Substantia nigra (tissue), 51 donors: ENCODE measurements at places on chromosomes 4 and X.

DNA sequence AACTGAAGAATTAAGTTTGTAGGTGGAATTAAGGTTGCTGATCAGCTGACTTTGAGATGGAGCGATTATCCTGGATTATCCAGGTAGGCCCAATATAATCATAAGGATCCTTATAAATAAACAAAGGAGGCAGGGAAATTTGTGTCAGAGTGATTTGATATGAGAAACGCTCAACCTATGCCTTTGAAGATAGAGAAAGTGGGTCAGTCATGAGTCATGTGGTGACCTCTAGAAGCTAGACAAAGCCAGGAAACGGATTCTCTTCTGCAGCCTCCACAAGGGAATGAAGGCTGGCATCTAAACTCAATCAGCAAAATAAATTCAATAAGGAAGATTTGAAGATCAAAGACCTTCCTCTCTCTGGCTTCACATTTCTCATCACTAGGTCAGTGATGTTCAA, 41.5 kb upstream of the SMIM10 start:
- DNase-seq, result no peak

- no peak for DNase-seq
These were observed 16.1 kb downstream of the AFP start for GRCh38 chr4:73451981-73452747.

DNA sequence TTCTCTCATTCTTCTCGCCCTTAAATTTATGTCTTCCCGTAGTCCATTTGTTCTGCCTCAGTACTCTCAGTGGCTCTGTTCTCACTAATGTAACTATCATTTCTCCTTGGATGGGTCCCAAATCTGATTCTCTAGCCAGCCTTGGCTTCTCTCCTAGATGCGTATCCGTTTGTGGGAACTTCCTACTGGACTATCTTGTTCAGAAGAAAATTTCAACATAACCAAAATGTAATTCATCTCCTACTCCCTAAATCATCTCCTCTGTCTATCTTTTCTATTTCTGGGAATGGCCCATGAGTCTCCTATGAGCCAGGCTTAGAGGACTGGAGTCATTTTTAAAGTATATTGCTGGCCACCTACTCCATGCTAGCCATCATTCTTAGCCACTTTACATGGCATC, 4.4 kb upstream of the C4orf36 start:
- no peak for DNase-seq

GRCh38 chr4:55386840-55387239, 8.9 kb upstream of the TMEM165 start:
- DNase-seq, result no peak

GRCh38 chrX:3263681-3264126, 82.7 kb downstream of the MXRA5 start:
- DNase-seq, result no peak

DNA sequence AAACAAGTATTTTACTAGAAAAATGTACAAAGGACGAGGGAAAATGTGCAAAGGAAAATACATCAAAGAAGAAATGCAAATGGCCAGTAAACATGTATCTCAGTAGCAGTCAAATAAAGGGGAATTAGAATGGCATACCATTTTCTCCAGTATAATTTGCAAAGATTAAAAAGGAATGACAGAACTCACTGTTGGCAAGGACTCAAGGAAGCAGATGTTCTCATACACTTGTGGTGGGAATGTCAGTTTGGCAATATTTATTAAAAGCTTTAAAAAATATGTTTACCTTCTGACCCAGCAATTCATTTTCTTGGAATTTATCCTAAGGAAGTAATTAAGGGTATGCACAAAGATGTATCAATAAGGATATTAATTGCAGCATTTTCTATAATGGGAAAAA, 7.6 kb downstream of the CLCN5 start:
- no peak for DNase-seq

GRCh38 chr4:177246641-177247584, 62.8 kb upstream of the NEIL3 start:
- DNase-seq, result no peak

DNA sequence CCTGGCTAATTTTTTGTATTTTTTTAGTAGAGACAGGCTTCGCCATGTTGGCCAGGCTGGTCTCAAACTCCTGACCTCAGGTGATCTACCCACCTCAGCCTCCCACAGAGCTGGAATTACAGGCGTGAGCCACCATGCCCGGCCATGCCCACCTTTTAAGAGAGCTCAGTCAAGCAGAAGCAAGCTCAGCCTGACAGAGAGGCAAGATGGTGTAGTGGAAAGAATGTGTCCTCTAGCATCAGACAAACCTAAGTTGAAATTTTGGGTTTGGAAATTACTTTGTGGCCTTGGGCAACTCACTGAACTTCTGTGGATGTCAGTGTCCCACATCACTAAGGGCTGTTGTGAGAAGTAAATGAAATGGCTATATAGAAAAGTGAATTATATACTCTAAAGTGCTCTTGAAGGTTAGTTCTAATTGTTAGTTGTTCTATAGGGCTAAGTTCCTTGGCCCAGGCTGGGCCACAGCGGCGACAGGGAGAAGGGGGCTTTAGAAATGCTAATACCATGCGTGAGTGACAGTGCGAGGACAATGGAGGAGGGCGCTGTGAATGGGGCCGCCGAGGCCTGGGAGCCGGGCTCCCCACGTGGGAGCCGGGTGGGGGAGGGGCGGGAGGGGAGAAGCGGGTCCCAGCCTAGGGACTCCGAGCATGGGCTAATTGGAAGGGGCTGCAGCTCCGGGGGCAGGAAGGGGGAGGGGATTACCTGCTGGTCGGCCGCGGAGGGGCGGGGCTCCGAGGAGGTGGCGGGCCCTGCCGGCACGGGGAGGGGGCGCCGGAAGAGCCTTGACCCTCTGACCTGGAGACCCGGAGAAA, 15.6 kb downstream of the PJA1 start:
- DNase-seq, result no peak

DNA sequence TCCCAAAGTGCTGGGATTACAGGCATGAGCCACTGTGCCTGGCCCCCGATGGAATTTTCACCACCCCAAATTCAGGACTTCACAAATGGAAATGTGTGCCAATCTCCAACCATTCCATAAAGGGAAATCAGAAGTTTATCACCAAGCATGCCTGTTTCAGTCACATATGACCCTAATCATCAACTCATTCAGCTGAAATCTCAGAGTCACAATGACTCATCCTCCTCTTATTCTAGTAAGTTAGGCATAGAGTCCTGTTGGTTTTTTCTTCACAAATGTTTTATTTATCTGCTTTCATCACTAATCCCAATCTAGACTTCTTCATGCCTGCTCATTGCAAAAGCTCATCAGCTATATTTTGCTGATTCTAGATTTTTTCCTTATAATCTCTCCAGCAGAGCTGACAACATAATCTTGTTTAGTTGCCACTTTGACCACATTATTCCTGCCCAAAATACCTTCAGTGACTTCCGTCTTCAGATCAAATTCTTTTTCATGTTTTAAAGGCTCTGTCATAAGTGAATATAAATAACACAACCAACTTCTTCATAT, 83.3 kb downstream of the SLC7A11 start:
- no peak for DNase-seq

DNA sequence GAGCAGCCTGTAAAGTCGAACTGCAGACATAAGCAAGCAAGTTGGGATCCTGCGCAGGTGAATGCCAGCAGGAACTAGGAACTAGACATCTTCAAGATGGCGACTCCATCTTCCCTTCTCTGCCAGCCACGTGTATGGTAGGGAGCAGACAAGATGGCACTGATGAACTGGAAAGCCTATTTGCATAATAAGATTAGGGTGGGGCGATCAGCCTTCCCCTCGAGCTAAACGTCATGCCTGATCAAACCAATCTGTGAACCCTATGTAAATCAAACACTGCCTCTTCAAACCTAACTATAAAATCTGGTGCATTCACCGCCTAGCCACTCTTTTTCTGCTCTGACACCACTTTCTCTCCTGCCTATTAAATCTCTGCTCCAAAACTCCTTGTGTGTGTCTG, 28.1 kb upstream of the LGI2 start:
- no peak for DNase-seq

- DNase-seq, result no peak
These were observed 51.3 kb downstream of the GPRIN3 start for GRCh38 chr4:89256203-89256800.

DNA sequence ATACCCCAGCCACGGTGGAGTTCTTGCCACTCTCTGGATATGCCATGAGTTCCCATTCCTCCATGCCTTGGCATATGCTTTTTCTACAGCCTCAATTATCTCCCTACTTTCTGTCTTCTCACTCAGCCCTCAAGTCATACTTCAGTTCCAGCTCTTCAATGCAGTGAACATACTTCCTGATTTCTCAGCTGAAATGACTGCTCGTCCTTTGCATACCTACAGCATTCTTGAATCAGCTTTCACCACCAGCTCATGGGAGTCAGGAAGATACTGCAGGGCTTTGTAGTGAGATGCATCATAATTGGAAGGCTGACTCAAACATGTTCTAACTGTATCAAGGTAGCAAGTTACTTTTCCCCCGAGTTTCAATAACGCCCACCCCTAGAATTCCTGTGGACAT, 118.4 kb downstream of the APBB2 start:
- no peak for DNase-seq

GRCh38 chr4:86910820-86911684, 18.8 kb upstream of the C4orf36 start:
- DNase-seq, result no peak

DNA sequence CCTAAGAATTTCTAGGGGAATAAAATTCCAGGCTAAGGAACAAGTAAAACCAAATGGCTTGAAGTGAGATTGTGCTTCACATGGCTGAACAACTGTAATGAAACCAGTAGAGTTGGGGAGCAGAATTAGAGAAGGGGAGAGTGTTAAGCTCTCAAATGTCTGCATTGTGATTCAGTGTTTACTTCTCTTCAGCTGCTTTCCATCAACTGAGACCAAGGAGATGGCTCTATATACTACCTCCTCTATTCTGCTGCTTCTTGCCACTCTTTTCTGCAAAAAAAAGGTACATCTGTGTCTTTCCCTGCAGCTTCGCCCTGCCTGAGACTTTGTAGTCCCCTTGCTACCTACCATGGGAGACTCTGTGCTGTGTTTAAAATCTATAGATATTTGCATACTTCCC, 73.5 kb downstream of the WDFY3 start:
- DNase-seq, result no peak

DNA sequence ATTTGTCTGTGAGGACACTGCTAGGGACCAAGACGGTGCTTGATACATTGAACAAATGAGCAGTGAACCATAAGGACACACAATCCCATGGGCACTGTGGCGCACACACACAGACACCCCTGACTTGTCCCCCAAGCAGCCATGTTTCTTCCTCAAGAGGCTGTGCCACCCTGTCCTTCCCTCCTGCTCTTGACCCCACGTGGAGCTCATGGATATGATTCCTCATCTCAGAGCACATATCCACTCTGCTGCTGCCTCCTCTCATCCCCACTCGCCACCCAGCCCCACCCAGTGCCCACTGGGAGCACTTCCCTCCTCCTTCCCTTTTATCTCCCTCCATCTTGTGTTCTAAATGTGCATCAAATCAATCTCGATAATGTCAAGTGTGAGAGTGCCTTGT, 102.4 kb downstream of the PARM1 start:
- DNase-seq, result no peak

DNA sequence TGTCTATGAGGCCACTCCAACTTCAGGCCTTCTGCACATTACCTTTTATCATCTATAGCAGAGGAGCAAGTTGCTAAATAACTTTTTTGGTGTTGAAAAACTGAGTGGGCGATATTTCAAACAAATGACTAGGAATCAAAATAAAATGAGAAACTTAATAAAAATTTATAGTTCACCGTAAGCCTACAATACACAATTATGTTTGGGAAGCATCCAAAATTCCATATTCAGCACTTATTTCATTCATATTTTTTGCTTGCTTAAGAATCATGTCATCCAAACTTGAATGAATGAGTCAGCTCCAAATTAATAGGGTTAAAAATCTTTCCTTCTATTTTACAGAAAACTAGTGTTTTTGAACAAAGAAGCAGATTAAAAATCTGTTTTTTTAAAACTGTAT, 119.1 kb downstream of the SH3RF1 start:
- no peak for DNase-seq

DNA sequence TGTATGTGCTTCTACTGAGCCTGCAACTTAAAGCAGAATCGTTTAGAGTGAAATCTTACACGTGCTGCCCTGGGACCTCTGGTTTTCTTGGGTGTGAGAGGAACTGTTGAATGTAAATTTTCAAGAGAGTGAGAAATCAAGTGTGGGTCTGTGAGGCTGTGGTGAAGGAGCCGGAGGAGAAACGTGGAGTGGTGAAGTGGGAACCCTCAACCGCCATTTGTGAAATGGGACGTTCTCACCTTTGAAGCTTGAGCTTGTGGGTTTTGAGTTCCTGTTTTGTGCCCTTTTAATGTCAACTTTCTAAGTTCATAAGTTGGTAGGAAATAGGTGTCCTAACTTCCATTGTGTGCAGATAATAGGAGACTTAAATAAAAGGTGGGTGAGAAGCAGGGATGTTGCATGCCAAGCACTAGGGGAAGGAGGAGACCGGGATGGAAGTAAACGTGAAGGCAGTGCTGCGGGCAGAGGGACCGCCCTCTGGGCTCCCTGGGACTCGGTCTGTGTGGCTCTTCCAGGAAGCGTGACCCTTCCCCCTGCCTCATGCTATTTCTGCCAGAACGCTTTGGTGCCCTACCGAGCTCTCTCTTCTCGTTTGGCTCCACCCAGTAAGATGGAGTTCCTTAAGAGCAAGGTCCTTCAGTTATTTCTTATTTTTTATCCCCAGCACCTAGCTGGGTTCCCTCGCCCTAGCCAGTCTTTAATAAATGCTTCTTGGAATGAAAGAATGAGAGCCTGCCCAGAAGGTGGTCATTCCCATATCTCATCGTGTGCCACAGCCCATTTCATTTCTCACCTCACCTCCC, 56.0 kb downstream of the TMEM131L start:
- no peak for DNase-seq

GRCh38 chr4:56326363-56326762, 60.9 kb downstream of the AASDH start:
- DNase-seq, result no peak

- no peak for DNase-seq
These were observed 159.5 kb upstream of the USP38 start for GRCh38 chr4:143025081-143025704.

GRCh38 chr4:54902271-54902670, 223.1 kb downstream of the KDR start:
- DNase-seq, result no peak

DNA sequence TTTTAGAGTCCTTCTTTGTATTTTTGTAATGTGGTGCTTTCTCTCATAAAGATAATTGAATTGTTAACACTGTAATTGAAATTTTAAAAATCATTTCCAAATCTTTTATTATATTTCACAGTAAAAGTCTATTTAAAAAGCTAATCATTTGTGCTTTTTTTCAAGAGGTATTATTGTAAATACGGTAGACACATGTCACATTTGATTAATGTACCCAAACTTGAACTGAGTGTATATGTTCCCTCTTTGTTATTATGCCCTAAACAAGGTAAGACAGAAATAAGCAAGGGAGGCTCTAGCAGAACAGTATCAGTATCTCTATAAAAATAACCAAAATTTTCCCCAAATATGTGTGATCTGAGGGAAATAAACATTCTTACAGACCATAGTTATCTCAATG, 21.5 kb upstream of the LARP1B start:
- DNase-seq, result no peak

- DNase-seq, result no peak
These were observed 263.2 kb downstream of the DHX15 start for GRCh38 chr4:24321131-24321530.

GRCh38 chrX:39705290-39705689, 392.5 kb downstream of the BCOR start:
- no peak for DNase-seq

- DNase-seq, result no peak
These were observed 1147.1 kb downstream of the STIM2 start for GRCh38 chr4:28007693-28008092.
